ENCODE measurements at places on chromosomes 2 and 18.

DNA sequence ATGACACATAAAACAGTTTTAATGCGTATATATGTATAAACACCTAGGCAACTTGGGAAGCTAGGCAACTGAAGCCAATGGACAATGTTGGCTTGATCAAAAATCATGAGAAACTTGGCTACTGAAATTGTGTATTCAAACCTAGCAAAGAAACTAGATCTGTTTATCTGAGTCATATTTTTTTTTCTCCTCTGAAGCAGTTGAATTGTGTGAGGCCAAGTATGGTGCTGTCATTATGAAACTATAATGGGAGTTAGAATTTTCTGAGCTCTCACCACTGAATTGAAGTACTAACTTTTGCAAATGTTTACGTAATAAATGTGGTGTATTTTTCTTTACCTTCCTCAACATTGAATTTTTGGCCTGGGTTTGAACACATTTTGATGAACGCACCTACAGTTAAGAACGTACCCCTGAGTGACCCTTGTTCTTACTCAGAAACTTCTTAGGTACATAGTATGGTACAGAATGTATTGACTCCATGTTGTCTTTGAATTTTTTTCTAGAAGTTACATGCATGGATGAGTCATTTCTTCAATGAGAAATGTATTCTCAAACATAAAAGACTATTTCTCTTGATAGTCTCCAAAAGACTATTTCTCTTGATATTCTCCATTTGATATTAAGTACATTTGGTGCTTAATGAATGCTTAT is 23.8 kb downstream of the CD28 start:
- DNase-seq: no peak

DNA sequence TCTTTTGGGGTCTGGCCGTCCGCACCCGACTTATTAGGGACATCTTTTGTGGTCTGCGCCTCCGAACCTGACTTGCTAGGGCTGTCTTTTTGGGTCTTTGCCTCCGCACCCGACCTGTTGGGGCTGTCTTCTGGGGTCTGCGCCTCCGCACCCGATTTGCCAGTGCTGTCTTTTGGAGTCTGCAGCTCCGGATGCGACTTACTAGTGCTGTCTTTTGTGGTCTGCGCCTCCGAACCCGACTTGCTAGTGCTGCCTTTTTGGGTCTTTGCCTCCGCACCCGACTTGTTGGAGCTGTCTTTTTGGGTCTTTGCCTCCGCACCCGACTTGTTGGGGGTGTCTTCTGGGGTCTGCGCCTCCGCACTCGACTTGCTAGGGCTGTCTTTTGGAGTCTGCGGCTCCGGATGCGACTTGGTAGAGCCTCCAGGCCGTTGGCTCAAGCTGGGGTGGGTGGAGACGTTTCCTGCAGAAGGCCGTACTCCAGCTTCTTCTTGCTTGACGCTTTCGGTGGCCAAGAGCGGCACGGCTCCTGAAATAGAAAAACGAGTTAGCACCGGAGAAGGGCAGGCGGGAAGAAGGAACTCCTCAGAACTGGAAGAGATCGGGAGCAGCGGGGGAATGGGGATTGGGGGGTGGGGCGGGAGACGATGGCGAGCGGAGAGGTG is 498 bp downstream of the TGOLN2 start:
- peak; percentile 44 for DNase-seq

DNA sequence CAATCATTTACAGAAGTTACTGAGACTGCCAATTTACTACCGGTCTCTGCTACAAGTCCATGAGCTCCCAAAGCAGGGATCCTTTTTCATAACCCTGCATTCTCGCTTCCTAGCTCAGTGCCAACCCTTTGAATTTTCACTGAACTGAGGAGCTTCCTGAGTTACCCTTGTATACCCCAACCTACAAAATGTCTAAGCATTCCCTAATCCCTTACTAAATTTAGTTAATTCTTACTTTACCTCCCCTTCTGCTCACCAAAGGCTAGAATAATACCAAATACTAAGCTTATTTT is 9.6 kb downstream of the MAT2A start:
- no peak for DNase-seq

- no peak for DNase-seq
Measured at GRCh38 chr2:117057016-117057415, 757.5 kb upstream of the DDX18 start.

- no peak for DNase-seq
Measured at GRCh38 chr2:225597911-225598310, 198.4 kb downstream of the NYAP2 start.

DNA sequence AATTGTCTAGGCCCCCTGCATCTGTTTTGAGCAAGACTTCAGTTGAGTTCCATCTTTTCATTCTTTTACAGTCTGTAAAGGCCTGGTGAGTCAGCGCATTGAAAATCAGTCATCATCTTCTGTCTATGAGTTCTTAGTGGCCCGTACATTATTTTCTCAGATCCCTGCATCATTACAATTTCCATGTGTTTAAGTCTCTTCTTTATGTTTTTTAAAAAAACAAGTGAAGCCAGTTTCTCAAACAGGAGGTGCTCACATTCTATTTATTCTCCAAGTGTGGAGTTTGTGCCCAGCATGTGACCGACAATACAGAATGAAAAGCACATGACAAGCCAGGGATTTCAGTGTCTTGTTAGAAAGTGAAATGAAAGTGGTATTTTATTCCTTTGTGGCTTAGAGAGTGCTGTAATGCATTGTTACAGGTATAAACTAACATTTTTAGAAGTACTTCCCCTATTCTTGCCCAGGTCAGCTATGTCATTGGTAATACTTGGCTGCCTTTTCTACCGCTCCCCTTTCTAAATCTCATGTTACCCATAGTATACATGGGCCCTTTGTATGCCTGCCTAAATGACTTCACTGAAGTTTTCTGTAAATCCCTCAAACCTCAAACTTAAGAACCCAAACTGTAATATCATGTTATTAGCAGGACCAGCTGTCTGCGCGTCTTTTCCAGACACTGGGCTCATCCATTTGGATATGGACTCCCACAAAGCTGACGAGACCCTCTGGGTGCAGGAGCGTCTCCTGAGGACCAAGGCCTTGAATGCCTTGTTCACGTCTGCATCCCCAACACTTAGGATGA is 67.6 kb downstream of the FEZ2 start:
- DNase-seq: no peak

- DNase-seq: no peak
Measured at GRCh38 chr2:6878549-6878948, 972 bp downstream of the RSAD2 start.

DNA sequence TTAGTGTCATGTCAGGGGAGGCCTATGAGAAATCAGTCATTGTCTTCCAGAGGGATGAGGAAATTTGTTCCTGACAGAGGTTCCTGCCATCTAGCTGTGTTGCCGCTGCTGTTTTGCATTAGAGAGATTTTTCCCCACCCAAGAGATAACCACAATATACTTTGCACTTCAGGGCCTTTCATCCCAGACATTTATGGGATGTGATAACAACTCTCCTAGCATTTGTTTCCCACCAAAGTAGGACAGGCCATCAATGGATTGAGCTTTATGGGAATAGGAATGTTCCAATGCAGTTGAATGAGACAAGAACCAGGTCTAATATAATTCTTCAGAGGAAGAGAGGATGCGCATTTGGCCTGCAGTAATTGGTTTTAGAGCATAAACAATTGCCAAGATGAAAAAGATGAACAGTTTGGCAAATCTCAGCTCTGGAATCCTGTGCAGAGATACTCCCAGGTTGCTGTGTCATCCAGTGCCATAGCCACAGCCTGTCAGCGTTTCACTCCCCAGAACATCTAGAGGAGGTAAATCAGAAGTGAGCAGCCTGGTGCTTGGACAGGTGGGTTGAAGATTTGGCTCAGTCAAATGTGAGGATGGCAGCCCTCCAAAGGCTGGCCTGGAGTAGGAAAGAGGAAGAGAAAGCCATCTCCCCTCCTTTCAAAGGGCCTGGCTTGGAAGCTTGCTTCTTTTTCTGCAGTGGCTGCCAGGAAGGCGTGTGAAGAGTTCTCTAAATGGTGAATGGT is 93.7 kb upstream of the SETBP1 start:
- no peak for DNase-seq

DNA sequence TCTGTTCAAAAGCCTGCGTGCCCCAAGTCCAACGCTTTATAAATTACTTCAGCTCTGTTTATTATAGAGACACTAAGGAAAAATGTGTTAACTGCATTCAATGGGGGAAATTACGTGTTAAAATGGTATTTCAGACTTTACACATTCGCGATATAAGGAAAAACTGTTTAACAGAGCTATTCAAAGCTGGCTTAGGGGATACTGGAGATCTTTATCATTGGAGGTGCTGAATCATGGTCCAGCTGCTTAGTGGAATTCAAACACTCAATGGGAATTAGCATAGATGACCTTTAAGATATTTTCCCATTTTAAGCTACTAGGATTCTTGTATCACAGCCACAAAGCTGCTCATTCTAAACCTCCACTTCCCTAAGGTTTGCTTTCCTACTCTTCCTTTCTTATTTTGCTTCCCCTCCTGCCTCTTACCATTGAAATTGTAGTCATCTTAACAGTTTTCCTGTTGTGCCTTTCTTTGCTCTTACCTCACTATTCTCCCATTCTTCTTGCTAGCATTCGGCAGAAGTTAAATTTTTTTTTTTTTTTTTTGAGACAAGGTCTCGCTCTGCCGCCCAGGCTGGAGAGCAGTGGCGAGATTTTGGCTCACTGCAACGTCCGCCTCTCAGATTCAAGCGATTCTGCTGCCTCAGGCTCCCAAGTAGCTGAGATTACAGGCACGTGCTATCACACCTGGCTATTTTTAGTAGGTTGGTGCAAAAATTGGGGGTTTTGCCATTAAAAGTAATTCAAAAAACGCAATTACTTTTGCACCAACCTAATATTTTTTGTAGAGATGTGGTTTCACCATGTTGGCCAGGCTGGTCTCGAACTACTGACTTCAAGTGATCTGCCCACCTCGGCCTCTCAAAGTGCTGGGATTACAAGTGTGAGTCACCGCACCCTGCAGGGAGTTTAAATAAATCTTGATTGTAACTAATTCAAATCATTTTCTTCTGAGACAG is 6.5 kb downstream of the SULT6B1 start:
- no peak for DNase-seq

DNA sequence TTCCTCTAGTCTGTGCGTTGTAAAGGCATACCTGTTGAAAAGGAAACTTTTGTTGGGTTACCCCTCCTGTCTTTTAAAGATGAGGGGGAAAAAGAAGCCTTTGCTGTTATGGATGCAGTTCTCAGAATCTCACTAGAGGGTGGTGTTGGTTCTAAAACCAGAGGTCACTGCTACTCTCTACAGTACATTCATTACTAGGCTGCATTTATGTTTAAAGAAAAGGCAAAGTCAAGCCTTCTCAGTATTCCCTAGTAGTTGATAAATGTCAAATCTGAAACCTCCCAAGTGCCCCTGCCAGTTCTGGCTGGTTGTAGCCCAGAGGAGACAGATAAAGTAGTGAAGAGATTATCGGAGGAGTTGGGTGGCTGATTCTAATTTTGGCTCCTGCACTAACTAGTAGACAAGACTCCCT is 1.4 kb upstream of the PLCL1 start:
- peak; percentile 58 for DNase-seq

DNA sequence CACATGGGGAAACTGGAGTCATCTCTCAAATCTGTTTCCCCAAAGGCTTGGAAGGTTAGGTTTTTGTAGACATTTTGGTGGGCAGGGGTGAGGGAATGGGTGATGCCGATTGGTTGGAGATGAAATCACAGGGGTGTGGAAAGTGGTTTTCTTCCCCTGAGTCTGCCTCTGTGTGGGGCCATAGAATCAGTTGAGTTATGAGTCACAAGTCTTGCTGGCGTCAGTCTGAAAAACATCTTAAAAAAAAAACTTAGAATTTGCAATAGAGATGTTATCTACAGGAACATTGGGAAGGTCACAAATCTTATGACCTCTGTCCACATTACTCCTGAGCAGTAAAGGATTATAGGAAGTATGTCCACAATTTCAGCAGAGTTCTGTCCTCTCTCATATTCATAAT is 314.6 kb downstream of the CNTNAP5 start:
- DNase-seq: no peak

GRCh38 chr2:134917888-134918525 is 615 bp upstream of the CCNT2 start:
- no peak for DNase-seq

DNA sequence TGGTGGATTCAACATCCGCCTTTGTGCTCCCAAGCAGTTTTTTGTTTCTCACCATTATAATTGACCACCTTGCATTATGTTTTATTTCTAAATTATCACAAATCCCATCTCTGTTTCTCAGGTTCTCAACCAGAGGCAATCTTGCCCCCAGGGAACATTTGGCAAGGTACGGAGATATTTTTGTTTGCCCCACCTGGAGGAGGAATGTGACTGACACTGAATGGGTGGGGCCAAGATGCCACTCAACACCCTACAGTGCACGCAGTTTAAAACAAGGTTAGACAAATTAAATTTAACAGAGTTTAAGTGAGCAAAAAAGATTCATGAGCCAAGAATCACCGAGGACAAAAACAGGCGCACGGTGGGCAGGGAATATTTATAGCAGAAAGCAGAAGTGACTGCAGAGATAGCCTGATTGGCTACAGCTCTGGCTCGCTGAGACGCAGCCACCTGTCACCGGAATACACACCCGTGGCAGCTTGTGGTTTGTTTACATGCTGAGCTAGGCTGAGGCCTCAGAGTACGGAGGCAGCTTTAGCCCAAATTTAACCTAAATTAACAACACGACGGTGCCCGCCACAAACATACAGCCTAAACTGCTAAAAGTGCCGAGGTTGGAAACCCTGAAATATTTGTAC is 150.0 kb upstream of the ALKAL2 start:
- DNase-seq: peak; percentile 83

GRCh38 chr2:25372405-25373268 is 30.9 kb upstream of the DNMT3A start:
- DNase-seq: no peak

- DNase-seq: no peak
Measured at GRCh38 chr2:120915670-120916069, 180.0 kb downstream of the GLI2 start.

- DNase-seq: no peak
Measured at GRCh38 chr2:120625865-120626560, 109.7 kb upstream of the GLI2 start.

DNA sequence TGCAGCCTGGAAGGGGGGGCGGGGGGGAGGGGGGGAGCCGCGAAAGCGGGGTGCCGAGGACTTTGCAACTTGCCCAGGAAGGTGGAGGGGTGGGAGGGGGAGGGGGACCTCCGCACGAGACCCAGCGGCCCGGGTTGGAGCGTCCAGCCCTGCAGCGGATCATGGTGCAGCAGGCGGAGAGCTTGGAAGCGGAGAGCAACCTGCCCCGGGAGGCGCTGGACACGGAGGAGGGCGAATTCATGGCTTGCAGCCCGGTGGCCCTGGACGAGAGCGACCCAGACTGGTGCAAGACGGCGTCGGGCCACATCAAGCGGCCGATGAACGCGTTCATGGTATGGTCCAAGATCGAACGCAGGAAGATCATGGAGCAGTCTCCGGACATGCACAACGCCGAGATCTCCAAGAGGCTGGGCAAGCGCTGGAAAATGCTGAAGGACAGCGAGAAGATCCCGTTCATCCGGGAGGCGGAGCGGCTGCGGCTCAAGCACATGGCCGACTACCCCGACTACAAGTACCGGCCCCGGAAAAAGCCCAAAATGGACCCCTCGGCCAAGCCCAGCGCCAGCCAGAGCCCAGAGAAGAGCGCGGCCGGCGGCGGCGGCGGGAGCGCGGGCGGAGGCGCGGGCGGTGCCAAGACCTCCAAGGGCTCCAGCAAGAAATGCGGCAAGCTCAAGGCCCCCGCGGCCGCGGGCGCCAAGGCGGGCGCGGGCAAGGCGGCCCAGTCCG is 540 bp downstream of the SOX11 start:
- no peak for DNase-seq

- no peak for DNase-seq
Measured at GRCh38 chr2:232315923-232316299, 62.6 kb upstream of the ALPP start.
